CD4-positive, CD25-positive, alpha-beta regulatory T cell (primary cell): ENCODE measurements at places on chromosomes 11 and 22. TPM values are rescaled to one million over a fixed set of nuclear protein-coding genes. Genes with fewer than 3 reads are reported as not detected.

- no peaks in the 10 kb centered on the region for H3K27me3 ChIP-seq
- DNase-seq, result no peak
- no peaks in the 10 kb centered on the region for H3K36me3 ChIP-seq
These were observed 893.9 kb downstream of the OPCML start for GRCh38 chr11:132638423-132638822.

GRCh38 chr11:120998581-120998980, 25.3 kb upstream of the TBCEL start:
- DNase-seq, result no peak
- H3K36me3 ChIP-seq, result no peaks in the 10 kb centered on the region
- peaks cover 3% of the 10 kb centered on the region for H3K27me3 ChIP-seq
- H3K4me1 ChIP-seq, result no peaks in the 10 kb centered on the region
- no peak overlapping the region for H3K27ac ChIP-seq
- no peak overlapping the region for H3K4me3 ChIP-seq

- peak overlapping the region; percentile 72 for H3K4me3 ChIP-seq
- peak overlapping the region; percentile 93 for H3K27ac ChIP-seq
- H3K4me1 ChIP-seq, result peaks cover 28% of the 10 kb centered on the region
- peaks cover 17% of the 10 kb centered on the region for H3K36me3 ChIP-seq
These were observed 571 bp downstream of the C11orf24 start for GRCh38 chr11:68271023-68271780.

DNA sequence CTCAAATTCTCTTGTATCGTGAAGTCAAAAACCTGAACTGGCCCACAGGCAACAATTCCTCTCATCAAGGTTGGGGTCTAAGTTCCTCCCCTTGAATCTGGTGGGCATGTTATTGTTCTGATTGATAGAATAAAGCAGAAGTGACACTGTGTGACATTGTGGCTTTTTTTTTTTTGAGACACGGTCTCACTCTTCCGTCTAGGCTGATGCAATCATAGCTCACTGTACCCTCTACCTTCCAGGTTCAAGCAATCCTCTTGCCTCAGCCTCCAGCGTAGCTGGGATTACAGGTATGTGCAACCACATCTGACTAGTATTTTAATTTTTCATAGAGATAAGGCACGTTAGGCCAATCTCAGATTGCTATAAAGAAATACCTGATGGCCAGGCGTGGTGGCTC, 8.9 kb upstream of the PELI3 start:
- DNase-seq, result no peak
- H3K4me1 ChIP-seq, result no peaks in the 10 kb centered on the region
- H3K36me3 ChIP-seq, result no peaks in the 10 kb centered on the region
- H3K4me3 ChIP-seq, result no peak overlapping the region

DNA sequence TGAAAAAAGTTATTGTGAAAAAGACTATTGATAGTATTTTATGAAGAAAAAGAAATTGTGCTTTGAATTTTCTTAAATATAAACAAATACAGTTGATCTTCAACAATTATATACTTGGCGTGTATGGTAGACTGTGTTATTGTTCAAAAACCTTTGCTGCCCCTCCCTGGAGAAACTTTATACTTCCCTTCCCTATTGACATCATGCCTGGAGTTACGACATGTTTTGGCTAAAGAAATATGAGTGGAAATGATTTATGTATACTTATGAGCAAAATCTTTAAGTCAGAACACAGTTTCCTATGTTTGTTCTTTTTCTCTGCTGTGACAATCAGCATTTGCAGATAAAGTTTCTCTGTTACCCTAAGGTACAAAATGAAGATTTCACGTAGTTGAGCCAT, 243.8 kb downstream of the TMEM135 start:
- no peaks in the 10 kb centered on the region for H3K36me3 ChIP-seq
- H3K27me3 ChIP-seq, result no peaks in the 10 kb centered on the region
- H3K4me3 ChIP-seq, result no peak overlapping the region

DNA sequence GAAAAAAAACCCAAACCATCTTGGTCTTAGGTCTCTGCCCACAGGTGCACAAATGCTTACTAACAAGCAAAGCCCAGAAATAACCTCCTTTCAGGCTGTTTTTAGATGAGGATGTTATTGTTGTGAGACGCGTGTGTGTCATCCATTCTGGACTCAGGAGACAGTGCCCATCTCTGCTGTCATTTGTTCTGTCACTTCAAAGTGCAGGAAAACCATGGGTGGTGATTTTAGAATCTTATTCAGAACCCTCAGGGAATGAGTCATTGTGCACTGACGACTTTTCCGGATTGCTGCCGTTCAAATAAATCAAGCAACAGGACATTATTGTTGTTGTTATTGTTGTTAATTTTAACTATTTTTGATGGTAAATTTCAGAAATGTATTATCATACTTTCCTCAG, 110.3 kb downstream of the LRRC32 start:
- no peak overlapping the region for H3K4me3 ChIP-seq
- H3K36me3 ChIP-seq, result no peaks in the 10 kb centered on the region
- peak; percentile 12 for DNase-seq
- no peaks in the 10 kb centered on the region for H3K27me3 ChIP-seq
- H3K4me1 ChIP-seq, result peaks cover 14% of the 10 kb centered on the region
- no peak overlapping the region for H3K27ac ChIP-seq

GRCh38 chr11:119912229-119912628, 183.2 kb upstream of the NECTIN1 start:
- H3K27ac ChIP-seq, result no peak overlapping the region
- H3K4me3 ChIP-seq, result no peak overlapping the region
- H3K27me3 ChIP-seq, result no peaks in the 10 kb centered on the region
- DNase-seq, result no peak
- no peaks in the 10 kb centered on the region for H3K36me3 ChIP-seq

GRCh38 chr22:22536515-22536914, 16.4 kb upstream of the ZNF280A start:
- DNase-seq, result no peak
- no peak overlapping the region for H3K27ac ChIP-seq
- no peaks in the 10 kb centered on the region for H3K36me3 ChIP-seq
- no peaks in the 10 kb centered on the region for H3K27me3 ChIP-seq
- H3K4me3 ChIP-seq, result no peak overlapping the region

GRCh38 chr11:108685419-108686130, 20.7 kb downstream of the DDX10 start:
- H3K4me3 ChIP-seq, result no peak overlapping the region
- H3K4me1 ChIP-seq, result no peaks in the 10 kb centered on the region
- no peak for DNase-seq
- no peaks in the 10 kb centered on the region for H3K27me3 ChIP-seq

DNA sequence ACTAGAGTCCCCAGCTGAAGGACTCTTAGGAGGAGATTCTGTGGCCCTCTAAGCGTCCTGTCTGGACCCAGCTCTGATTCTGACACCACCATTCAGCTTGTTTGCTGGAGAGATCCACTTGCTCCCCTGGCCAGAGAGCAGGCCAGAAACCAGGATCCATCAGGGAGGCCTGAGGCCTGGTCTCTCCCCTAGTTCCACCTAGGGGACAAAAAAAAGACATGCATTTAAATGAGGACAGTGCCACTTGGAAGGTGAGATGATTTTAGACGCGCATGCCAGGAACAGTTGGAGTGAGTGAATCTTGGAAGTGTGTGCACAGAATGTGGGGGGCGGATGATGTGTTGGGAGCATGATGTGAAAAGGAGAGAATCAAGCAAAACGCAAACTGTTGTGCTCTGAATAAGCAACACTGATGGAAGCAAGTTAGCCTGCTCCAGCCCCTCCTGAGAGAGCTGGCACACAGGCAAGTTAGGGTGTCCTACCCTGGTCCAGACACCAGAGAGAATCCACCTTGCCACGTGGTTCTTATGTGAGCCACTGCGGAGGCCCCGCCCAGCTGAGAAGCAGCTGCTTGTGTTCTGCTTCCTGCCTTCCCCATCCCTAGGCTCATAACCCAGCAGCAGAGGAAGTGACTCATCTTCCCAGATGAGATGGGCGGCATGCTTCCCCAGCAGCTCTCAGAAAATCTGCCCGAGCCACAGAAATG, 8.0 kb upstream of the SLCO2B1 start:
- peak; percentile 46 for DNase-seq
- peaks cover 35% of the 10 kb centered on the region for H3K4me1 ChIP-seq
- no peaks in the 10 kb centered on the region for H3K27me3 ChIP-seq

DNA sequence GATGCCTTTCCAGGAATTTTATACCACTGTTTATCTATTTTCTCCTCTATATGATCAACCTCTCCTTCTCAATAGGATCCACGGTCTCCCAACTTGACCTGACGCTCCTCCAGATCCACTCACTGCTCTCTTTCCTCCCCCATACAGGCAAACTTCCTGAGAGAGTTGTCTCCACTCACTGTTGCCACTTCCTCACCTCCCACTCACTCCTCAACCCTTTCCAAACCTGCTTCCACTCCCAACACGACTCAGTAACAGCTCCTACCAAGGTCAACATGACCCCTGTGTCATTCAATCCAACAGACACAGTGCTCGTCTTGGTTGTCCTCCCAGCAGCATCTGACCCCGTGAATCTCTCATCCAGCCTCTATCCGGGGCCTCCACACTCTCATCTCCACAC, 3.1 kb downstream of the APBB1 start:
- peak overlapping the region; percentile 58 for H3K4me3 ChIP-seq
- H3K27ac ChIP-seq, result peak overlapping the region; percentile 74
- H3K27me3 ChIP-seq, result no peaks in the 10 kb centered on the region
- peaks cover 71% of the 10 kb centered on the region for H3K4me1 ChIP-seq
- peaks cover 7% of the 10 kb centered on the region for H3K36me3 ChIP-seq

DNA sequence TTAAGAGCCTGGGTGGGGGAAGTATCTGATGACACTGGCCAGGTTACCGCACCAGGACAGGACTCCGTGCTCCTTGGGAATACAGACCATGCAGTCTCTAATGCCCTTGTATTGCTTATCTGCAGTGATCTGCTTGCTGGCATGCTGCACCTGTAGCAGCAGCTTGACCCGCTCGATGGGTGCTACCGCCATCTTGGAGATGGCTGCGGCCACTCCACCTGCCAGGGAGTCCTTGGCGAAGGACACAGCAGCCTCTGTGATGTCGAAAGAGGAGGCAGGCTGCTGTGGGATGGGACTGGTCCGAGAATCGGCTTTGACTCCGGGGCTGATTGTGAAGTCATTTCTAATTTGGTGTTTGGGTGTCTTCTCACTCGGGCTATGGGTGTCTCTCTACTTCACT, 3.1 kb downstream of the WBP2NL start:
- no peak overlapping the region for H3K4me3 ChIP-seq
- DNase-seq, result no peak
- peaks cover 16% of the 10 kb centered on the region for H3K4me1 ChIP-seq
- H3K27me3 ChIP-seq, result no peaks in the 10 kb centered on the region

DNA sequence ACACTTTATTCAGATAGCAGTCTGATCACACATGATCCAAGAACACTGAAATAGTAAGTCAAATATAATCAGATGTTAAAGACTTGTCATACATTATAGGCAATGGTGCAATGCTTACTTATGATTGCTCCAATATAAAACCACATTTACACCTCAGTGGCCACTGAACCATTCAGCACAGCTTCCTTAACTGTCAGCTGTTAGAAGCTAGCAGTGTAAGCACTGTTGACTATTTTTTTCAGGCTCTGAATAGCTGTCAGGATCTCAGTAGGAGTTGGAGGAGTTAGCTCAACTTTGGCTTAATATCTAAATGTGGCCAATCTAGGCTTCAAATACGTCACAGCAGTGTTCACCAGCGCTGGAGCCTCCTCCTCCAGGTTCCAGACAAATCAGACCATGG, 36.6 kb downstream of the METTL15 start:
- H3K4me3 ChIP-seq, result no peak overlapping the region
- H3K36me3 ChIP-seq, result peaks cover 4% of the 10 kb centered on the region
- H3K4me1 ChIP-seq, result no peaks in the 10 kb centered on the region
- H3K27me3 ChIP-seq, result no peaks in the 10 kb centered on the region
- H3K27ac ChIP-seq, result no peak overlapping the region

- no peaks in the 10 kb centered on the region for H3K36me3 ChIP-seq
- H3K27ac ChIP-seq, result no peak overlapping the region
- H3K4me3 ChIP-seq, result no peak overlapping the region
- no peak for DNase-seq
- H3K27me3 ChIP-seq, result peaks cover 2% of the 10 kb centered on the region
These were observed 60.3 kb downstream of the SPON1 start for GRCh38 chr11:14022821-14023220.

- no peak for DNase-seq
- H3K4me1 ChIP-seq, result no peaks in the 10 kb centered on the region
- H3K36me3 ChIP-seq, result peaks cover under 1% of the 10 kb centered on the region
- H3K27ac ChIP-seq, result no peak overlapping the region
- no peak overlapping the region for H3K4me3 ChIP-seq
These were observed 97.1 kb downstream of the RELT start for GRCh38 chr11:73473252-73473651.

GRCh38 chr22:41598081-41598480, 8.4 kb upstream of the PMM1 start:
- H3K27me3 ChIP-seq, result no peaks in the 10 kb centered on the region
- H3K36me3 ChIP-seq, result peaks cover 21% of the 10 kb centered on the region
- H3K4me1 ChIP-seq, result no peaks in the 10 kb centered on the region

GRCh38 chr22:28142361-28142961, 223.4 kb upstream of the PITPNB start:
- no peaks in the 10 kb centered on the region for H3K4me1 ChIP-seq
- DNase-seq, result no peak
- H3K4me3 ChIP-seq, result no peak overlapping the region
- H3K27ac ChIP-seq, result no peak overlapping the region
- peaks cover 2% of the 10 kb centered on the region for H3K27me3 ChIP-seq

GRCh38 chr22:32864041-32864440, 62.5 kb downstream of the TIMP3 start:
- H3K4me3 ChIP-seq, result no peak overlapping the region
- no peak for DNase-seq

DNA sequence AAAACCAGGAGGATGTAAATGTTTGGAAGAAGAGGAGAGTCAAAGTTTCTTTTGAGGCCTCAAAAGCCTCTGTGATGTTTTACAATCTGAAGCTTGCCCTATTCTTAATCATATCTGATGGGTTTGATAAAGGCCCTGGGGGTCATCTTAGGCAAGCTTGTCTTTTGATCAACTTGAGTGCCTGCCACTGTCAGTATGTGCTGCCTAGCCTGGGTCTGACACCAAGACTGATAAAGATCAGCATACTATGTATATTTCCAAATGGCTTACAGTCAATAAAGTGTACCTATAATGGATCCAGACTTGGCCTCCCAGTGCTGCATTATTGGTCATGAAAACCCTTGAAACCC, 12.7 kb downstream of the EHF start:
- no peaks in the 10 kb centered on the region for H3K36me3 ChIP-seq
- H3K4me3 ChIP-seq, result no peak overlapping the region
- peaks cover 9% of the 10 kb centered on the region for H3K4me1 ChIP-seq
- DNase-seq, result no peak
- H3K27me3 ChIP-seq, result no peaks in the 10 kb centered on the region

The GAL3ST1 gene
- total RNA-seq, result 0.44 TPM

The PIWIL4 gene
- 1.3 TPM for total RNA-seq

The SORL1 gene
- total RNA-seq, result 441 TPM

The SGSM1 gene
- 2.9 TPM for total RNA-seq

The OR10A2 gene
- total RNA-seq, result not detected

The CNTN5 gene
- total RNA-seq, result not detected

The TNNI2 gene
- total RNA-seq, result not detected

The GRM5 gene
- total RNA-seq, result not detected

The CABP4 gene
- total RNA-seq, result 13.2 TPM

The ANO3 gene
- not detected for total RNA-seq

The ATG16L2 gene
- 89.9 TPM for total RNA-seq

The CHST1 gene
- total RNA-seq, result 0.47 TPM

The OR5W2 gene
- total RNA-seq, result not detected

The KRTAP5-1 gene
- not detected for total RNA-seq

The MUC2 gene
- total RNA-seq, result not detected

The OR56A4 gene
- total RNA-seq, result not detected

The BTG4 gene
- not detected for total RNA-seq

The NAGA gene
- total RNA-seq, result 12.7 TPM

The ZDHHC5 gene
- total RNA-seq, result 49.8 TPM

The MPZL2 gene
- total RNA-seq, result 1.0 TPM

The TMPRSS13 gene
- 3.4 TPM for total RNA-seq
